ENCODE measurements at places on chromosomes 1 and 21.

- no peak for DNase-seq
These were observed 10.3 kb upstream of the EVI5 start for GRCh38 chr1:92795166-92795565.

GRCh38 chr21:24188506-24188905 is 1418.8 kb downstream of the MRPL39 start:
- DNase-seq = no peak

- no peak for DNase-seq
These were observed 24.3 kb upstream of the MYBPHL start for GRCh38 chr1:109331113-109331512.

DNA sequence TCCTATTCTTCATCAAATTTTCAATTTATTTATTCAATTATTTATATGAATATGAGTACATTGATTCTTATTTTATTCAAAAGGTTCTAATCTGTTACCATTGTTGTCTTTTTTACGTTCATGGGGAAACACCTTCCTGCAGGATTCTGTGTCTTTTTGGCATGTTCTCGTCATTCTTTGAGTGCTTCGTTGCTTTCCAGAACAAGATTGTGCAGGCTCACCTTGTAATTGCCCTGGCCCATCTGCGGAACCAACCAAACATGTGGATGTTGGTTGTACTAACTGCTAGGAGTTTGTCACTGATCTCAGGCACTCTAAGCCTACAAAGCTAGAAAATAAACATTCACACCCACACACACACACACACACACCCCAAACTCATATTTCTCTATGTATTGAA is 182.1 kb downstream of the TTLL7 start:
- no peak for DNase-seq

GRCh38 chr1:213284626-213285025 is 233.6 kb downstream of the RPS6KC1 start:
- DNase-seq = no peak

- DNase-seq = no peak
These were observed 164.8 kb downstream of the TNFSF18 start for GRCh38 chr1:172885971-172886370.

DNA sequence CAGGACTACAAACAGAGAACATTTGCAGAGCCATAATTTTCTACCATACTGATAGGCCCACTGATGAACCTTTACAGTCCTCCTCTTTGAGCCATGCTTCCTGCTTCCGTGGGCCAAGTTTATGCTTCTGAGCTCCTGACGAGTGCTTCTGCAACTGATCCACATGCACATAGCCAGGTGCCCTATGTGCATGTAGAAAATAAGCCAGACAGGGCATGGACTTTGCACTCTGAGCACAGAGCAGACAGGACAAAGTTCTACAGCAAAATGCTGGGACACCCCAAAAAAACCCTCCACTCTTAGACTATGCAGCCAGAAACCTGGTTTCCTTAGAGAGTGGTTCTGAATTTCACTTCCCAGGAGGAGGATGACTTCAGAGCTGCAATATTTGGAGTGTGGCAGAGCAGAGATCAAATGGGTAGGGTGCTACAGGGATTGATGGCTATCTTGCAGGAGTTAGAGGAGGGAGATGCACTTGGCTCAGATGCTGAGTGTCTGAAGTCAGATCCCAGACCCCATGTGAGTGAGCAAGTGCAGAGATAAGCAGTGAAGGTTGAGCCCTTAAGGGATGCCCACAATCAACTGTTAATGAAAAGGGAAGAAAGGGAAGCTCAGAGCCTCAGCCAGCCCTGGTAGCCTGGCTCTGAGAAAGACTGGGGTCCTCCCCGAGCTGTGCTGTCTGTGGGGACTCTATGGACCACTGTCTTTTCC is 230.9 kb downstream of the DUSP10 start:
- DNase-seq = no peak

GRCh38 chr1:200090252-200091159 is 63.0 kb downstream of the NR5A2 start:
- DNase-seq = no peak

GRCh38 chr1:118947003-118947765 is 41.0 kb downstream of the TBX15 start:
- no peak for DNase-seq

- DNase-seq = no peak
These were observed 33.2 kb upstream of the CD2 start for GRCh38 chr1:116721039-116721405.

- DNase-seq = no peak
These were observed 1.1 kb downstream of the TOR1AIP1 start for GRCh38 chr1:179883040-179883744.

GRCh38 chr1:228415221-228415620 is 1.4 kb downstream of the TRIM17 start:
- DNase-seq = no peak

GRCh38 chr1:227391211-227391610 is 72.9 kb upstream of the CDC42BPA start:
- DNase-seq = no peak

DNA sequence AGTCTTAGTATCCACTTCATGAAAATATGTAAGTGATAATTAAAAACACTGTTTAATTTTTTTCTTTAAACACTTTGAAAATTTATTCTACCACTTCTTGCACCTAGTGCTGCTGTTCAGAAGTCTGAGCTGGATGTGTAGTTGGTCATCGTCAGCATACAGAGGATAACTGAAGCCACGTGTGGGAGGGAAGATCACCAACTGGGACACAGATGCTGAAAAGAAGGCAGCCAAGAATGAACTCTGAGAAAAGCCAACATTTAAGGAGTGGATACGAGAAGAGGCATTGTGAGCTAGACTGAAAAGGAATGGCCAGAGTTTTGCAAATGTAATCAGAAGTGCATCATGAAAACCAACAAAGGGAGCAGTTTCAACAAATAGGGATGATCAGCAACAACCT is 24.6 kb upstream of the CLCA4 start:
- DNase-seq = no peak

Data from NCI-H774 (cell line).